ENCODE measurements at places on chromosomes 7 and 10. TPM values are rescaled to one million over a fixed set of nuclear protein-coding genes. Genes with fewer than 3 reads are reported as not detected.
A peak's percentile ranks its signal among the peaks of the same experiment; 100 is the strongest.

GRCh38 chr7:151308256-151308655, 33.4 kb upstream of the NUB1 start:
- no peak overlapping the region for H3K27ac ChIP-seq
- no peaks in the 10 kb centered on the region for H3K36me3 ChIP-seq
- H3K4me1 ChIP-seq = peaks cover 6% of the 10 kb centered on the region
- no peaks in the 10 kb centered on the region for H3K27me3 ChIP-seq
- no peak overlapping the region for H3K4me3 ChIP-seq

CALHM2 gene
- 47.3 TPM for total RNA-seq

- no peaks in the 10 kb centered on the region for H3K4me1 ChIP-seq
- DNase-seq = no peak
- no peaks in the 10 kb centered on the region for H3K27me3 ChIP-seq
- no peaks in the 10 kb centered on the region for H3K36me3 ChIP-seq
Measured at GRCh38 chr10:60974463-60975149, 30.6 kb upstream of the RHOBTB1 start.

GRCh38 chr10:29802171-29802570, 167.4 kb upstream of the SVIL start:
- H3K4me1 ChIP-seq = peaks cover 17% of the 10 kb centered on the region
- DNase-seq = no peak
- no peak overlapping the region for H3K27ac ChIP-seq
- H3K27me3 ChIP-seq = no peaks in the 10 kb centered on the region
- no peak overlapping the region for H3K4me3 ChIP-seq

- no peaks in the 10 kb centered on the region for H3K36me3 ChIP-seq
- H3K4me3 ChIP-seq = peak overlapping the region; percentile 37
- peaks cover 13% of the 10 kb centered on the region for H3K4me1 ChIP-seq
- DNase-seq = peak; percentile 46
- peak overlapping the region; percentile 91 for H3K27ac ChIP-seq
Measured at GRCh38 chr10:49539320-49539885, 482 bp upstream of the ERCC6 start.

DNA sequence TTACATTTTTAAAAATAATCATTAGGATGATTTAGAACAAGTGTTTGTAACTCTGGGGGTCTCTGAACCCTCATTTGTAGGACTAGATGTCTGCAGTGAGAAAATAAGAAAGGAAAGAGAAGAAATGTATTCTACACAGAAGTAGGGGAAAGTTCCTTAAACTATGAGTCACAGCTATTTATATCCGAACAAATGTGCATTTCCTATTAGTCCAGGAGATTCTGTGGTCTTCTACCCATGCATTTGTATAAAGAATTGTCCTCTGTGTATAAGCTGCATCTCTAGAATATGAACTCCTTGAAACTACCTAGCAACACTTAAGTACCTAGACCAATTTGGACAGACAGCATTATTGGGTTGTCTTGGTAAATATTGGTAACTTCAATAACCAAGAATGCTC, 15.9 kb upstream of the CD36 start:
- no peak overlapping the region for H3K27ac ChIP-seq
- DNase-seq = no peak
- no peaks in the 10 kb centered on the region for H3K36me3 ChIP-seq
- H3K4me1 ChIP-seq = no peaks in the 10 kb centered on the region

Data from thyroid gland (tissue), 4 donors.